ENCODE measurements at places on chromosomes 1 and 21. TPM values are rescaled to one million over a fixed set of nuclear protein-coding genes. Genes with fewer than 3 reads are reported as not detected.

FAM110D gene
- 5.6 TPM for total RNA-seq

LCE2A gene
- total RNA-seq: not detected

DRAXIN gene
- total RNA-seq: 0.33 TPM

OR2T11 gene
- total RNA-seq: not detected

TLCD4 gene
- total RNA-seq: under 0.01 TPM

DNASE2B gene
- not detected for total RNA-seq

ATAD3C gene
- not detected for total RNA-seq

FMO3 gene
- not detected for total RNA-seq

IVL gene
- total RNA-seq: not detected

TBX19 gene
- 0.98 TPM for total RNA-seq

MARK1 gene
- total RNA-seq: 2.3 TPM

KCNH1 gene
- 0.10 TPM for total RNA-seq

SPRR2E gene
- total RNA-seq: not detected

CD1B gene
- total RNA-seq: not detected

CLCA1 gene
- not detected for total RNA-seq

PPT1 gene
- total RNA-seq: 65.3 TPM

KIF26B gene
- 0.67 TPM for total RNA-seq
